ENCODE measurements at places on chromosomes 12 and 14.

GRCh38 chr12:118166946-118167345, 31.0 kb downstream of the PEBP1 start:
- no peak for DNase-seq

DNA sequence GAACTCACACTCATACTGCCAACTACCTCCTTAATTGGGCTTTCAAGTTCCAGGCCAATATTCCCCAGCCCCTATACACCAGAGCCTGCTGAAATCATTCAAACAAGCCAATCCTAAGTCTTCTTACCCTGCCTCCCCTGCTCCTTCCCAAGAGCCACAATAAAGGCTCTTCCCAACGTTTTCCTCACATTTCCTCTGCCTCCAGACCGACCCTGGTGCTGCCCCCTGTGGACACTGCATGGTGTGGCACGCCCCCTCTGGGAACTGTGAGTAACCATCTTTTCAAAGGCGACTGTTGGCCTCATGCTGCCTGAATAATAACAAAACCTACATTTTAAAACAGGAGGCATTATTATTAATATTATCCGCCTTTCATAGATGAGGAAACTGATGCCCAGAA, 111.6 kb upstream of the NOS1 start:
- no peak for DNase-seq

DNA sequence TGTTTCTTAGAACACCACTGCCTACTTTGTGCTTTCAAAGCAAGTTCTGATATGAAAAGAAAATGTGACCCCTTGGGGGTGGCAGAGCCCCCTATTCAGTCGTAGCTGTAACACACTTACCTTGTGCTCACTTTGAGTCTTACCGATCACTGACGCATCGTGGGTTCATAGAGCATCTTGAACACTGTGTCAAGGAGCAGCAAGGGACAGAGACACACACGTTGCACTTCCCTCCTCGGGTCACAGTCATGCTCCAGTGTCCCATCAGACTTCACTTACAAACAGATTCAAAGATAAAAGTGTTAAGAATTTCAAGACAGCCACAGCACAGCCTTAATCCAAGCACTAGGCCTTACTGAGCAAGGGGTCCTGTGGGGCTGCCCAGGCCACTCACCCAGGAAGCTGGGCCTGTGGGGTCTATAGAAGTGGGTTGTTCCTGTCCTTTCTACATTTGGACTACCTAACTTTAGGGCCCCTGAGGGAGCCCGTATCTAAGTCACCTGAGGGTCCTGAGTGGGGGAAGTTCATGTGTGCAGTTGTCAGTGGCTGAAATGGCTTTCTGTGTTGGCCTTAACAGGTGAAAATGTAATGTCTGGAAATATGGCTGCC, 75.4 kb upstream of the BDKRB2 start:
- DNase-seq: no peak

- no peak for DNase-seq
These were observed 7.1 kb downstream of the SNRNP35 start for GRCh38 chr12:123465084-123465483.

GRCh38 chr12:119179335-119180021, 747 bp downstream of the HSPB8 start:
- no peak for DNase-seq

DNA sequence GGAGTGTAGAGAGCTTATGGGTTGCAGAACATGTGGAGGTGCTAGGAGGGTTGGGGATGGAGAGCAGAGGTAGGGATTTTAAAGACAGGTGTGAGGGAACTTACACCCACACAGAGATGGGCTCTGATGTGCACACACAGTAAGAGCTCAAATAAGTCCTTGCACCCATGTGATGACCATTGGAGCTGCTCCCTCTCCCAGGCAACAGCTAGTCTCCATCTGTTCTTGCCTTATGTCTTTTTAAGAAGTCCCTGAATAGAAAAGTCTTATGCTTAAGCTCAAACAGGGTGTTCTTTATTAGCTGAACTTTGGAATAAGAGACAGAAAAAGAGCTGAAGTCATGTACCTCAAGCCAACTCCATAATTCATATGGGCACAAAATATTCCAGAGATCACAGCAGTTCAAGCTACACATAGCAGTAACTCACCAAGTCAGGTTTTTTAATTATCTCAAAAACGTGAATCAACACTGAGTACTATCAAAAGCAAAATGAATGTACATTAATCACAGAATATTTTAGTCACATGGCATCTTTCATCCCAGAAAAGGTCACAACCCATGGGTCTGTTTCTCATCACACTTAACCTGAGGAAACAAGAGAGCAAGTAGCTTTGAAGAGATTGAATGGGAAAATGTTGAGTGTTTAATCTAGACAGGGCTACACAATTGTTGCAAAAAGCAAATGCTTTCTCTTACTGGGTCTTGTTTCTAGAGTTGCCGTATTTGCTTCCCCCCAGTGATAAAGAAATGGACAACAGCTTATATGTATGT, 1513.6 kb upstream of the SEL1L start:
- no peak for DNase-seq

- DNase-seq: no peak
These were observed 25.0 kb upstream of the HIGD1C start for GRCh38 chr12:50927356-50927755.

- no peak for DNase-seq
These were observed 395.0 kb downstream of the EGLN3 start for GRCh38 chr14:33555710-33556350.

DNA sequence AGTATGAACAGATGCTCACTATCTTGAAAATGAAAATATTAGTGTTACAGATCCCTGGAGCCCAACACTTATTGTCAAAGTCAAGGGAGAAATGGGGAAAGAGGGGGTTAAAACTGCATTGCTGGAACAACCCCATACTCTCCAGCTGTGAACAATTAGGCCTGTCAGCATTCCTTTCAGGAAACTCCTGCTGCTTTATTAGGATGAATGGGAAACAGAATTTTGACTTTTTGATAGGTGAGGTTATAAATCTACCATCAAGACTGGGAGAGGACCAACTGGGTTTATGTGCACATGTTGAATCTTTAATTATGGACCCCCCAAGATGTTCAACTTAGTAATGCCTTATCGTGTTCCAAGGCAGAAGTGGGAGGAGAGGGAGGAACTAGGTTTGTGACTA, 85.0 kb downstream of the TMTC1 start:
- DNase-seq: no peak

GRCh38 chr14:88348546-88348945, 25.5 kb upstream of the KCNK10 start:
- no peak for DNase-seq

DNA sequence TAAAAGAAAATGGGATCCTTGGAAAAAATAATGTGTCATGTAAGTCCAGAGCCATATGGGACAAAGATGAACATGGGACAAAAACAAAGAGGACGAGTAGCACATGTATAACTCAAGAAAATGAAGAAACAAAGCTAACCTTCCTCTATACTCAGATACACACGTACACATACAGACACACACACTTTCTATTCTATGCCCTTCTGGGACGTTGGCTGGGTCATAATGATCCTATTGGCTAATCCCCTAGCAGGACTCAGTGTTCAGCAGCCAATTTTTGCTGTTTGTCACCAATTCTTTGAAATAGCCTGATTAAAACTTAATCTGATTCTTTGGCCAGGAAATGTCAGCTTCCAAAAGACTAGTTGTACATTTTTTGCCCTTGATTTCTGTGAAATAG, 189.4 kb upstream of the FOXG1 start:
- DNase-seq: no peak

DNA sequence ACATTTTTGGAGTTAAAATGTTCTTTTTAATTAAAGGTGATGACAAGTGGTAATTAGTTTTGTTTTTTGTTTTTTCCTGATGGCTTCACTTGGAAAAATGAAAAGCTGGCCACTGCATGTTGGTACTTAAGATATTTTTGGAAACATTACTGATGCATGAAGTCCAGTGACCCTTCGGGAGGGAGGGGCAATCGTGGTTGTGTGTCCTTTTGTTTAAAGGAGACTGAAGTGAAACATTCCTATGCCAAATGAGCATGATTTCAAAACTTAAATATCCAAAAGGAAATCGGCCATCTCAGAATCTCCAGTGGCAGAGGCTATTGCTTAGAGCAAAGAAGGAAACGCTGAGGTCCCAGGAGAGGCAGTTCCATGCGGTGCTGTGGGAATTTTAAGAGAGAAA, 20.1 kb downstream of the LTBP2 start:
- DNase-seq: no peak

DNA sequence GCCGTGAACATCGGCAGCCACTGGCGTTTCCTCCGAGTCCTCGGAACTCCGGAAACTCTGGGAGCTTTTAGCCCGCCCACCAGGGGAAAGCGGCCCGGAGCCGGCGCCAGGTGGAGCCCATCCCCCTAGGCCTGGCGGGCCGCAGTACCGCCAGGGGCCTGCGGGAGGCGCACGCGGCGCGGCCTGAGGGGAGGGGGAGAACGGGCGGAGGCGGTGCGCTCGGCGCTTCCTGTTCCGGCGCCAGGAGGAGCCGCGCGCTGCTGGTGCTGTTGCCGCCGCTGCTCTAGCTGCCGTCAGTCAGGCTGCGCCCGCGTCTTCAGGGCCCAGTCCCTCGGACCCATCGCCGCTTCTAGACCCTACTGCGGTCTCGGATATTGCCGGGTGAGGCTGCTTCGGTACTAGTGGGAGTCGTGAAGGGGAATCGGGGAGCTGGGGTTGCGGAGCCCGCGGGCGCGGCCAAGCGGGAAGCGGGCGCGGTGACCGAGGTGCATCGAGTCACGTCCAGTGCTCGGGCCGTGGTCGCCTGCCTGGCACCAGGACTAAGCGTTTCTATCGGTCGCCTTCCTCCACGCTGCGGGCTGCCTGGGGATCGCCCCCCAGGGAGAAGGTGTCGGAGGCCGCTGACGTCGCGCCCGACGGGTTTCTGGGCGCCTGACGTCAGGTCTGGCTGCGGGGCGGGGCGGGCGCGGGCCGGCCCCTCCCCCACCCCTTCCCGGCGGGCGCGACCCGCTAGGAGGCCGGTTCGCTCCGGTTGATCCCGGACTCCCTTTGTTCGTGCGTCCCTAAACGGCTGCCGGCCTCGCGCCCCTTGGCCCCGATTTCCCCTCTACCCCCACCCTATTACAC, at the start of gene MAPK1IP1L:
MAPK1IP1L (plus strand) TSS at position 225 of the 846 bp plus-strand sequence. CDS start 10,037 bp downstream, outside the sequence.
- peak; percentile 90 for DNase-seq

- DNase-seq: peak; percentile 16
These were observed 87.0 kb downstream of the R3HDM2 start for GRCh38 chr12:57343703-57344378.

- DNase-seq: no peak
These were observed 76.7 kb downstream of the NKX2-1 start for GRCh38 chr14:36443374-36443773.

GRCh38 chr14:66389481-66389880, 96.7 kb upstream of the CCDC196 start:
- no peak for DNase-seq

DNA sequence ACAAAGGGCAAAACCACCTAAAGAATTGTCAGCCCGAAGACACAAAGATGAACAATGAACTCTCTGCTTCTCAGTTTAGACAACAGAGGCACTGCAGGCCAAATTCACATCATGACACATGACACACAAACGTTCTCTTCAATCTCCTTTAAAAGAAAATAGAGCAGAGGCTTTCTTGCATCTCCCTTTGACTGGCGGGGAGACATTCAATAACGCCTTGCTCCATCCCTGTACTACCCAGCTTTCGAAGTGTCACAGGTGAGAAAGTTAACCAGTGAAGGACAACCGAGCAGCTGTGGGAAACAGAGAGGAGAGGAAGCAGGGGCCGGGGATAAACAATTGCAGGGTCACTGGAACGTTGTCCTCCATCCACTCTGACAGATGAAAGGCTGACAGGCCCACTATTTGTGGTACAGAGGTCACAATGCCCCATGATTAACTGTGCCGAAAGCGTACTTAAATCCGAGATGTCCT, 130.8 kb downstream of the PHLDA1 start:
- DNase-seq: no peak

- DNase-seq: no peak
These were observed 422.5 kb upstream of the PDE3A start for GRCh38 chr12:19945559-19946435.

GRCh38 chr12:39386335-39386734, 56.6 kb downstream of the KIF21A start:
- no peak for DNase-seq

DNA sequence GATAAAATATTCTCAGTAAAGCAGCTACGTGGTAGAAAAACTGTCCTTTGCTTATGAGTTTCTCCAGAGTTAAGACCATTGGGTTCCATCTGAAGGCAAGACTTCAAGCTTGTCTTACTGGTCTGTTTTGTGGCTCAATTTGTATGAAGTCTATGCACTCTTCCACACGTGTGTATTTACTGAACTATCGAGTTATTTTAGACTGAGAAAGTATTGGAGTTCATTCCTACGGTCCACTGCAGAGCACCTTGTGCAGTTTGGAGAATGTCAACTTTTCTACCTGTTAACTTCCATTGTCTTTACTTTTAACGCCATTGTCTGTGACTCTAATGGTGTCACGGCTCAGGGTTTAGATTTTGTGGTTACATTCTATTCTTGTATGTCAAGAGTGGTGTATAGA, 3.7 kb downstream of the HIF1A start:
- DNase-seq: no peak

DNA sequence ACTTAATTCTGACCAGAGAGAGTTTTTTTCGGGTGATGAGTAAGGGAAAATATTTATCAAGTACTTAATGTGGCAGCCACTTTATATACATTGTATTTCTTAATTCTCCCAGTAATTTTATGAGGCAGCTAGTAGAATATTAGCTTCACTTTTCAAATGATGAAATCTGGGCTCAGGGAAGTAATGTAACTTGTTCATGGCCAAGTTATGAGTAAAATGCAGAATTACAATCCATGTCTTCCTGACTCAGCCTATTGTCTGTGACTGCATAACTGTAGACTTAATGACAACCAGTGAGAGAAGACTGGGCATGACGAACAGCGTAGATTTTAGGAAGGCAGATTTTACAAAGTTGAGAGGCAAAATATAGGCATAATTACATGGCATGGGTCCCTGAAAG, 106.7 kb upstream of the MIS18BP1 start:
- no peak for DNase-seq

- no peak for DNase-seq
These were observed 107.5 kb downstream of the SINHCAF start for GRCh38 chr12:31218203-31219025.

DNA sequence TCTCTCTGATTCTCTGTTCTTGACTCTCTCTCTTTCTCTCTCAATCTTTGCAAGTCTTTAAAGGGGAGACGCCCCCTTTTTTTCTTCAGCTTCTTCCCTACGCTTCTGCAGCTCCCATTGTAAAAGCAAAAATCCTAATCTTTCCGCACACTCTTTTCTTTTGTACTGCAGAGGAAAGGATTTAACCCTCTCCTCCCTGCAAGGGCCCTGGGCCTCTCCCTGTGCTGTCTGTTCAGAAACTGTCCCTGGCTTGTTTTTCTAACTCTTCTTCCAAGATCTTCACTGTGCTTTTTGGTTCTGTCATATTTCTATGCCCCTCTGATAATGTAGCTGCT, 10.9 kb upstream of the SALL2 start:
- DNase-seq: no peak

- no peak for DNase-seq
These were observed 769 bp downstream of the EXOC3L4 start for GRCh38 chr14:103095210-103095778.

Data from stimulated activated CD4-positive, alpha-beta T cell treated with anti-CD3 and anti-CD28 coated beads, Interleukin-15, amount 100 ng/mL, for 24 hours (primary cell).